Activated CD8-positive, alpha-beta memory T cell treated with anti-CD3 and anti-CD28 coated beads, Interleukin-2, amount 50 U/mL, for 4 hours (primary cell): ENCODE measurements at places on chromosomes 3 and 15.

DNA sequence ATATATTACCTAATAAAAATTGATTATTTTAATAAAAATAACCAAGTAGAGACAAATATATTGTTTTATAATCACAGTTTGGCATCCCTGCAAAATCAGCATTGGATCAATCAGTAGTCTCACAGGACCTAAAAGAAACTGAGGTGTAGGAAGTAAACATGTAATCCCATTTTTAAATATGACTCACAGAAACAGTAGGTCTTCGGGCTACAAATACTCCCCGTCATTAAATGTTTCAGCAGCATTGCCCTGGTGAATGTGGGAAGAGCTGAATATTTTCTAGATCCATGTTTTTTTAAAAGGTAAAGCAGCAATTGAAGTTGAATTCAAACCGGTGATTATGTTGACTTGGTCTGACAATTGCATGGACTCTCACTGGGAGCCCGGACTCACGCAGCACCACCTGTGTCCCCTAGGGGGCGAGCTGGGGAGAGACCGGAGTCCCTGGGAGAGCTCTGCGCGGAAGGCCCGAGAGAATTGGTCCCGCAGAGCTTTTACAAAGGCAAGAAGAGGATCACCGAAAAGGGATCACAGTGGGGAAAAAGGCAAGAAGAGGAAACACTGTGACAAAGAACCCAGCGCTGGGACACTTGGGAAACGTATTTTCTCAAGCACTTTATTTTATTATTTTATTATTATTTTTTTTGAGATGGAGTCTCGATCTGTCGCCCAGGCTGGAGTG, 17.2 kb upstream of the USP3 start:
- peak; percentile 91 for DNase-seq

DNA sequence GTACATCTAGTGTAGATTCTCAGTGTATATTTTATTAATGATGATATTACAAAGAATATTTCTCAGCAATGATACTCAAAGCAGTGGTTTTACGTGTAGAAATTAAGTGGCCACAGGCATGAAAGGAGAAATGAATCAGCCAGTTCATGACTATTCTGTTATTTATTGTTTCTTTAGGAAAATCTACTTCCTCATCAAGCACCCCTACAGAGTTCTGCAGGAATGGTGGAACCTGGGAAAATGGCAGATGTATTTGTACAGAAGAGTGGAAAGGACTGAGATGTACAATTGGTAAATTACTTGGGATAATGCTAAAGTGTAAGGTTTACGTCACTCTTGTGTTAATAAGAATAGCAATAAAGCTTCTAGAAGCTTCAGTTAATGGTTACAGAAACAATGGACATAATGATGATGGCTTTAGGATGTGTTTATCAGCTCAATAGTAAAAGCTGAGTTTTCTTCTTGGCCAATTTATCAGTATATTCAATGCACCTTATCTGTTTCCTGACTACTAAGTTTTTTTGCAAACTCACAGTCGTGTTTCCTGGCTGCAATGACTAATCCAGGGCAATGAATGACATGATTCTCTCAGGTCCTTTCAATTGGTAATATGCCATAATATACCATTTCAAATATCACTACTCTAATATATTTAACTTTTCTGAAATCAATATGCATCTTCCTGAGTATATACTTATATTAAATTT, 20.2 kb downstream of the ADGRG7 start:
- DNase-seq, result no peak

DNA sequence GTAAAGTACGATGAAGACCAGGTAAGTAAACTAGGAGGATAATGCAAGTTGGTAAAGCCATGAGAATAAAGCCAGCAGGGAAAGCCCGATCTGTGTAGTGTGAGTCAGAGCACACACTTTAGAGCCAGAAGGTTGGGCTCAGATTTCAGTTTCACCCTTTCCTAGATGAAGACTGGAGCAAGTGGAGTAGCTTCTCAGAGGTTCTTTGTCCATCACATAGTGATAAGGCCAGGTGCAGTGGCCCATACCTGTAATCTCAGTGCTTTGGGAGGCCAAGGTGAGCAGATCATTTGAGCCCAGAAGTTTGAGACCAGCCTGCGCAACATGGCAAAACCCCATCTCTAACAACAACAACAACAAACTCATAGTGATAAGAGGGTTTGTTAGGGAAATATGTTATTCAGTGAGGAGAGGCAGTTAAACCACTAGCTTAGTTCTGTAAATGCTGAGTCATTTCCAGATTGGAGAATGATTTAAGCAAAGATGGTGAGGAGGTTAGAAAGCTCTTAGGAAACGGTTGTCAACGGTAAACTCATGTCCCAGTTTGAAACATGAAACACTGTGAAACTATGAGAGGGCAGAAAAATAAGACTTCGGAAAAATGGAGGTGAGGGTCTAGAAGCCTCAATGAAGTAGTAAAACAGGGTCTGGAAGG, 39.0 kb downstream of the IL12A start:
- no peak for DNase-seq

GRCh38 chr15:56929399-56929798, 11.0 kb downstream of the TCF12 start:
- no peak for DNase-seq

DNA sequence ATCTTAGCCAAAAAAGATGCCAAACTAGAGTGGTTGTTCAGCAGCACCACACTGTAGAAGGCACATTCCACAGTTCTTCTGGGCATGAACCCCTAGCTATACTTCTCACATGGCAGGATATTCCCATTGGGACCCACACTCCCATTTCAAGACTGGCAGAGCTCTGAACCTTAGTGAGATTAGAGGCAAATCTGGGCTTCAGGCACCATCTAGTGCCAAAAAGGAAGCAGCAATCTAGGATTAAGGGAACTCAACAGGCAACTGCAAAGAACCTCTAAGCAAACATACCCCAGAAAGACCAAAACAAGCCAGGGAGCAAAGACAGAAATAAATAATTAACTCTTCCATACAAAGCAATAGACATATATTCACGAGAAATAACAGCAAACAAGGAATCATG, 66.2 kb downstream of the TAFA4 start:
- DNase-seq, result no peak
